ENCODE measurements at places on chromosomes 5 and 9.

DNA sequence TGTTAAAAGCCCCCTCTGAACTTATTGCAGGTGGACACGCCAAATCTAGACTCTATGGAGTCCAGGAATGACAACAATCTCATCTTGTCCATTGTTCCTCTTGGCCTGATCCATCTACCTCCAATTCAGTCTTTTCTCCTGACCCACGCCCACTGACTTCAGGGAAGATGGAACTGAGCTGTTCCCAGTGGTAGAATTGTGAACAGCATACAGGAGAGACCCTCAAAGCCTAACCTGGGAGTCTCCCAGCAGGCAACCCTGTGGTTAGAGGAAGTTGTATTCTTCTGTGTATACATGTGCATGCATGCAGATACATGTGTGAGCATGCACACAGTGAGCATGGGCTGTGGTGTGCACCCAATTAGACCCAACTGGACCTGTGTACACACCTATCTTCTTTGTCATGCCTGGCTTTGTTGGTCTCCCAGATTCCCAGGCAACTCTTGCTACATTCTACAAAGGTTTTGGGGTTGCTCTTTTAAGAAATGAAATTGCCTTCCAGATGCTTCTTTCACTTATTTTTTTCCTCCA, 286.0 kb downstream of the ZSWIM6 start:
- DNase-seq = no peak

DNA sequence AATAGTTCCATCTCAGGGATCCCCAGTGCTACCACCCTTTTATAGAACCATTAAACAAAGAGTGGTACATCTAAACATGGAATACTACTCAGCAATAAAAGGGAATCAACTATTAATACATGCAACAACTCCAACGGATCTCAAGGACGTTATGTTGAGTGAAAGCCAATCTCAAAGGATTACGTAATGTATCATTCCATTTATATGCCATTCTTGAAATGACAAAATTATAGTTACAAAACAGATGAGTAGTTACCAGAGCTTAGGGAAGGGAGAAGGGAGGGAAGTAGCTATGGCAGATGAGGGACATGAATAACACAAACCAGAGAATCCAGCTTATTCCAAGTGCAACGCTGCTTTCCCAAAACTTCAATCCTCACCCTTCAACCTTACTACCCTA, 69.5 kb downstream of the ACTL7B start:
- DNase-seq = no peak

DNA sequence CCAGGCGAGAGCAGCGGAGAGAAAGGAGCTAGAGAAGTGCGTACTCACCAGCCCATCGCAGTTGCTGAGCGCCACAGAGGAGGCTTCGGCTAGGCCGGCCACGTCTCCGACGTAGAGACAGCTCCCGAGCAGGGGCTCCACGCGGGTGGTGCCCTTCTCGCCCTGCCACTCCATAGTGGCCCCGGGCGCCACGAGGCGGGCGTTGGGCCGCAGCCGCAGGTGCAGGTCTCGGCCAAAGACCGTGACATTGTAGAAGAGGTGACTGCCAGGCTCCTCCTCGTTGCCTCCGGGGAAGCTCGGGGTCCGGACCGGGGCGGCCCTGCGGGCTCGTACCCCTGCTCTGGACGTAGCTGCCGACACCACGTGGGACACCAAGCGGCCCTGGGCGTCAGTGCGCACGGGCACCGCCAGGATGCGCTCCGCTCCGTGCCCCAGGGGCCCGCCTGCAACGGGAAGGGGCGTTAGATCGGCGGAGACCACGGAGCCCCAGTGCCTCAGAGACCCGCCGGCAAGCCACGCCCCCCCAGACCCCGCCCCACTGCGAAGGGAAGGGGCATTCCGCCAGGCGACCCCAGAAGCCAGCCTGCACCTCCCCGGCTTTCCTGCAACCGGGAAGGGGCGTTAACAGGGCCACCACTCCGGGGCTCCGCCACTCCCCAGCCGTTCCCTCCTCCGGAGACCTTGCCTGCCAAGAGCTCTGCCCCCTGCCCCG, 1.4 kb downstream of the ADAMTS2 start:
- DNase-seq = no peak

DNA sequence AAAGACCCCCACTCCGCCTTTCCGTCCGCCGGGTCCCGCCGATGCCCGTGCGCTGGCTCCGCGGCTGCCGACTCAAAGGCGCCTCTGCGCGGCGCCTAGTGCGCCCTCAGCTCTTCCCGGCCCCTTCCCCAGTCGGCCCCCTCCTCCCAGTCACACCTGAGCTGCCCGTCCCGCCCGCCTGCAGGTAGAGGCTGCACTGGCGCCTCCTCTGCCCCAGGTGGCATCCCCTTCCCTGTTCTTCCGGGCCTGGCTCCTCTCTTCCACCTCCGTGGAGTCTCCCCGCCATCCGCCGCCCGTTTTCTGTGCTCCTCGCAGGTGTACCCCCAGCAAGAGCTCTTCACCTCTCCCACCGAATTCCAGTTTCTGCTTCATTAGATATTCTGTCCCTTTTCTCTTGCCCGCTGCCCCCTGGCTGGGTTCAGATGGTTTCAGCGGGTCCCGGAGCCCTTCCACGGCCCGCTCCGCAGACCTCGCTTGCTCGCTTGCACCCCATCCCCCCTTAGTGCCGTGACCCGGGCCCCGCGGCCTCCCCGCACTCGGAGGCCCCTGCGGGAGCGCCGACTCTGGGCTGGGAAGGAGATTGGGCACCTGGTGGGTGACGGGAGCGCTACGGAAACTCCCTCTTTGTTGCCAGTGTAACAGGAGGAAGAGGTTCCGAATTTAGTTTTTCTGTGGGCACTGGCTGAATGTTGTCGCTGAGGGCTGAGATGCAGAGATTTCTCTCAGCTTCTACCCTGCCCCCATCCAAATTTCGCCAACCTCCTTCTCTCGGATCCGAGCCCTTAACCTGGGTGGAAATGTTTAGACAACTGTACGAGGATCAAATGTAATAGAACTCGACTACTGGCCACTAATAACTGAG, 809 bp downstream of the SLC44A1 start:
- DNase-seq = no peak

DNA sequence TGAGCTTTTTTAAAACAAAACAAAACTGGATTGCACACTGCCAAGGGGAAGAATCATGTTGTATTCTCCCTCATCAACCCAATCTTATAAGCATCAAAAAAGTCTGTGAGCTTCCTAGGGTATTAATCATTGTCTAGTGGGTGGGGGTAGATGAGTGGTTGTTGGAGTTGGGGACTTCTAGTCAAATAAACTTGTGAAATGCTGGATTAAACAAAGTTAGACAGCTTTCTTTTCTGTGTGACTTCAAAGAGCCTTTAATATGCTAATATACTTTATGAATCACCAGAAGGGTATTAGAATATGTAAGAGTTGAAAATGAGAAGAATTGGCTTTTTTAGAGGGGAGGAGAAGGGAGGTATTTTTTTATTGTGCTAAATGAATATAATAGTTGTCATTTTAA, 87.7 kb downstream of the GALNT10 start:
- no peak for DNase-seq

DNA sequence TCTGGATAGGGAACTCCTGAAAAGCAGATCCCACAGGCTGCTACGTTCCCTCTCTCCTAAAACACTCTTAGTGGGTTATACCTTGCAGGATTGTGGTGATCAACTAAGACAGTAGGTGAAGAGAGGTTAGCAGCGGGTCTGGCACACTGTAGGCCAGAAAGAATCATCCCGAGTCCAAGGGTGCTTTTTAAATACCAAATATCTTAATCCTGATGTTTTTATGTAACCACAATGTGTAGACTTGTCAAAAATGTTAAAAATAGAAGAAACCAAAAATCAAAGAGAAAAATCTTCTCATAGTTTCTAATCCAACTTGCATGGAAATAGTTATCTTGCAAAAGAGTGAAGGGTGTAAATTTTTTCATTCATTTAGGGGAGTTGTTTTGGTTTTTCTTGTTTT, 52.3 kb upstream of the IFNK start:
- DNase-seq = no peak

GRCh38 chr5:153629027-153629895, 138.8 kb downstream of the GRIA1 start:
- no peak for DNase-seq

GRCh38 chr5:19229179-19229835, 758.7 kb downstream of the CDH18 start:
- no peak for DNase-seq

GRCh38 chr5:37417347-37417746, 38.2 kb downstream of the WDR70 start:
- no peak for DNase-seq

- no peak for DNase-seq
Measured at GRCh38 chr9:127905788-127906191, 6.4 kb upstream of the ST6GALNAC6 start.

DNA sequence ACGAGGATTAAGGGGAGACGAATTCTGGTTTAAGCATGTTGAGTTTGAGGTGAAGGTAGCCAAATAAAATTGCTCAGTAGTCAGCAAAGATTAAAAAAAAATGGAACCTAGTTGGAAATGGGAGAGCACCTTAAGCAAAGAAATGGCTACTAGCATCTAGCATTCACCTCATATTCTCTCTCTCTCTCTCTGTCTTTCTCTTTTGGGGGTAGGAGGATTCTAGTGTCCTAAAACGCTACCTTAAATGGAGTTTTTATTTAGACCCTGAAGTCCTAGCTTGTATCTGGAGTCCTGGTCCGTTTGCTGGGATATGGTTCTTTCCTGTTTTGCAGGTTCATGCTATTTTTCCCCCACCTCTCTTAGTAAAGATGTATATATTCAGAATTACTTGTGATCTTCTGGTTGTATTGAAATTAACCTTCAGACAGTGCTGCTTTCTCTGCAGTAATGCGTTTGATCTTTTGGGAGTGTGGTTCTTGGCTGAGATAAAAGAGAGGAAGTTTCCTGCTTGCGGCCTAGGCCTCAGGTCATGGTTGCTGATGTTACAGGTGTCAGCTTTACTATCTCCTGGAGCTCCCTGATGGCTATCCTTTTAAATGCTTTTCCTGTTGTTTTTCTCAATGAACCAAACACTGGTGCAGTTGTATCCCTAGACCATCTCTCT, 8.0 kb downstream of the TGFBR1 start:
- DNase-seq = no peak

- no peak for DNase-seq
Measured at GRCh38 chr5:137630972-137631370, 104.9 kb downstream of the KLHL3 start.

DNA sequence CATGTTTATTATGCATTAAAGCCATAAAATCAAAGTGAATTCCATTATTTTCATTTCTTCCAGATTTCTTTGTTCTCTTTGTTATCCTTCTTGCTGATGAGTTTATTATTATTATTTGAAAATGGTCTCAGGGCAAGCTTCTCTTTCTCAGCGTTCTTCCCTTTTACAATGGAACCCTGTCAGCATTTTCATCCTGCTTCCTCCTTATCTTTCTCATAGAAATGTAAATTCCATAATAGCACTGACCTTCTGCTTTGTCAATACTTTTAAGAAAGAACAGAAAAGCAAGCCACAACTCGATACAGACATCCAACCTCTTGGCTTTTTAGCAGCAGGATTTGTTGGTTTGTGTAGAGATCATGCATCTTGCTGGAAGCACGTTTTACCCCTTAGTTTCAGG, 114.0 kb upstream of the BASP1 start:
- DNase-seq = no peak

DNA sequence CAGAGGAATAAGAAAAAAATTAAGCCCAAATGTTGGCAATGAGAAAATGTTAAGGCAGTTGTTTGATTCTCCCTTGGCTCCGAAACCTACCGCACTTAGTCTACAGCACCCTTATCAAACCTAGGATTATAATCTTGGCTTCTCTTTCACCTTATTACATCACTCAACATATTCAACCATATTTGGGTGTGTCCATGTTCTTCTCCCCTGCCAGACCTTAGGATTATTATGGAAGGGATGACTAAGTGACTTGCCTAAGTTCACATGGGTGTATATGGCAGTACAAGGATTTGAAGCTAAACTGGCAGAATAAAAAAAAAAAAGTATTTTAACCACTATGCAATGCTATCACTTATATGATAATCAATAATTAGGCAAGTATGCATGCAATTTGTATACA, 76.4 kb downstream of the PLK2 start:
- DNase-seq = no peak

DNA sequence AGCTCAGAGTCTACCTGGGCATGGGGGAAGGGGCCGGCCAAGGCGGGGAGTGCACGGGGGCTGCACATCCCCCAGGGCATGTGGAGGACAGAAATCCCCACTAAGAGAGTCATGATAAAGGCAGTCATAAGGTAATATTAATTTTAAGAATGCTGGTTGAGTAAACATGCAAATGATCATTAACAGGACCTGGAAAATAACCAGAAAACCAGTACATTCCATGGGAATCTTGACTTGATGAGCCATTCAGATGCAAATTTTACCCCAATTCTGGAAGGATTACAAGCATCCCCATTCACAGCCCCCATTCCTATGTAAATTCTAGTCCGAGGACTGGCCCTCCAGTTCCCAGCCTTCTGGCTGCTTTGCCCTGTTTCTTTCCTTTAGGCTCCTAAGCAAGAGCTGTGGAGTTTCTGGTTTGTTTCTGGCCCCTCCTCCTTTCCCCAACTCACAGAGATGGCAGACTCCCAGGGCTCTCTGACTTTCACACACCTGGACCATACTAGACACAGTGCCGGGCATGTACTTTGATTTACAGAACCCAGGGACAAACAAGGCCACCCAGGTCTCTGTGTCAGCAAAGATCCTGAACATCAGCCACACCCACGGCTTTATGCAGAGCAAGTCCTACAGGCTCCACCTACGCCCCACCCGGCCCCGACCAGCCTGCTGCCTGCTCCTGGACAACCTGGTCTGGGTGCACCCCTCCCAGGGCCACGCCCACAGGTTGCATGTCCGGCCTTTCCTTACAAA, 62.7 kb downstream of the SEMA4D start:
- no peak for DNase-seq

GRCh38 chr5:165627548-165628170, 2122.2 kb downstream of the MAT2B start:
- no peak for DNase-seq

DNA sequence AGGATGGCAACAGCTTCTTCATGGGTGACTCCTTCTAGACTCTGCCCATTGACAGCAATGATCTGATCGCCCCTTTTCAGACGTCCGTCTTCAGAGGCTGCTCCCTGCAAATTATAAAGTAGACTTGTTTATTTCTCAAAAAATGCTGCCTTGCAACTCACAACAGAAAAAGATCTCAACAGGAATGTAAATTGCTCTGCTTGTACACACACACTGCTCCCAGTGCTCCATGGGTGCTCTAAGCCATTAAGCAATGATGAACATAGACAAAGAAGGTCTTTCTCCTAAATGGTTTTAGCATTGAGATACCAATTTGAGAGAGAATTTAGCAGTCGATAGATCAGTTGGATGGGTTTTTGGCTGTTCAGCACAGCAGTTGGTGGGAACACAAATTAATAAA, 172.5 kb downstream of the MPDZ start:
- no peak for DNase-seq

Measured in GM12891 (cell line).